ENCODE measurements at places on chromosomes 5 and 9.

DNA sequence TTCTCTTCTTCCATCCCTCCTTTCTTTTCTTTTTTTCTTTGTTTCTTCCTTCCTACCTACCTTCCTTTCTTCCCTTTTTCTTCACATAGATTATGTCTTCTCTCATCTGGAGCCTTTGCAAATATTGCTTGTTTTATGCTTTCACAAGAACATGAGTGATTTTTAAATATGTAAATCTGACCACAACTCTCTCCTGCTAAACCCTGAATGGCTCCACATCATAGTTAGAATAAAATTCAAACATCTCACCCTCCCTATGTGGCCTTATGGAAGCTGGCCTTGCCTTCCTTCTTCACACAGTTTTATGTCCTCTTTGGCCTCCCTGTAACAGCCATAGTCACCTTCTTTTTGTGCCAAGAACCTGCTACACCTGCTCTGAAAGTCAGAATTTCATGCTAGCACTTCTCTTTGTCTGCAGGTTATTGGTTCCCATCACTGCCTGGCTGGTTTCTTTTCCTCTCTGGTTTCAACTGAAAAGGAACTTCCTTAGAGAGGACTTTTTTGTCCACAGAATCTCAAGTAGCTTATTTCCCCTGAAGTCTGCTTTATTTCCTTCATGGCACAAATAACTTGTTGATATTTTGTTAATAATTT is 114.3 kb upstream of the TNC start:
- DNase-seq: no peak

DNA sequence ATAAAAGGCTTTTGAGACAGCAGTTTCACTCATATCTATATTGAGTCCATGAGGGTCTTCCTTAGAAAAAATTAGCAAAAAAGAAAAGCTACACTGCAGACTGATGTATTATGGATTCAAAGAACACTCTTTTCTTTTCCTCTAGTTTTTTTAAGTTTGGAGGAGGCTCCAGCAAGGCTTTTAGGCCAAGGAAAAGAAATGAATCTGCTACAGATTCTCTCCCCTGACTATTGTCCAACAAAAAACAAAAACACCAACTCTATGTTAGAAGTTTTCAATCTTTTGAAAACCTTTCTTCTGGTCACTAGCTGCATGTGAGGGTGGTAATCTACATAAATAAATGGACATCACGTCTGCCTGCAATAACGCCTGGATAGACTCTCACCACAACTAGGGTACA is 310.4 kb downstream of the ARL15 start:
- DNase-seq: no peak

- no peak for DNase-seq
These were observed 23.8 kb upstream of the TDRD7 start for GRCh38 chr9:97387936-97388684.

GRCh38 chr5:165003283-165003682 is 1497.9 kb downstream of the MAT2B start:
- DNase-seq: no peak

DNA sequence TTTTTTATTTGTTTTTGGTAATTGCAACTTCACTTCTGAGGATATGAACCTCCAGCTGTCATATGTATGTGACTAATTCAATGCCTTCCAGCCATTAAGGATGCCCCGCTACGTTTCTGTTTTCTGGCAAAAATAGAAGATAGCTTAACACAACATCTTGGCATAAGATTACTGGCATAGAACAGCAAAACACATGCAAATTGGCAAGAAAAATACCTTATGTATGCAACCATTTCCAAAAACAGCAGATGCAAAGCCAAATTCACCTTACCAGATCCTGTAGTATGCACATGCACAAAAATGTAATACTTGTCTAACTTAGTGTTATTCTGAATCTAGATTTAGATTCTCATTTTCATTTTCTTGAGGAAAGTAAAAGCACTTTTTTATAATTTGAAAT is 461.1 kb upstream of the CYLC2 start:
- DNase-seq: no peak

- no peak for DNase-seq
These were observed 224.6 kb downstream of the GABBR2 start for GRCh38 chr9:98484162-98484561.

DNA sequence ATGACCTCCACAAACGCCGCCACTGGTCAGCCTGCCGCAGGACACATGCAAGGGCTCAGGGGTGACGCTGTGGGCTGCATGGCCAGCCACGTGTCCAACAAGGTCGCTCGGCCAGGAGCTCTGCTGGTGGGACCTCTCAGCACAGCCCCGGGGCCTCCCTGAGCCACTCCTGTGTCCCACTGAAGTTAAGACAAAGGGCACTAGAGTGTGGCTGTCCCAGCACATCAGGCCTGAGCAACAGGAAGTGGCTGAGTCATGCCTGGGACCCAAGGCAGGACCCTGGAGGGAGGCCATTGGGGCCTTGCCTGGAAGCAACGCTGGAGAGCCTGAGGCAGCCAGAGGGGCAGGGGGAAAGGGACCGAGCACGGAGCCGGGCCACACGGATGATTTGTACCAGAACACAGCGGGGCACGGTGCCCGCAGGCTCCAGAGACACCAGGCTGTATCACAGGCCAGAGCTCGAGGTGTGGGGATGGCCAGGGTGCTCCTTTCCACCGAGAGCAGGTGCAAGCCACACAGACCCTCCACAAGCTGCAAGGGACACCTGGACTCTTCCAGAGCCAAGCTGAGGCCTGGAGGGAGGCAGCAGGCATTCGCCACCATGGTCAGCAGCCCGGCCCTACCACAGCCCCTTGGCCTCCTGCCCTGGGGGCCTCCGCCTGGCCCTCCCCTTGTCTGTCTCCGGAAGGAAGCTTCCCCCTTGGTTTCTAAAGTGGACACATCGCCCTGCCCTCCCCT is 6.5 kb upstream of the TMEM210 start:
- DNase-seq: no peak

- no peak for DNase-seq
These were observed 97.9 kb upstream of the MAMDC2 start for GRCh38 chr9:69945671-69946141.

DNA sequence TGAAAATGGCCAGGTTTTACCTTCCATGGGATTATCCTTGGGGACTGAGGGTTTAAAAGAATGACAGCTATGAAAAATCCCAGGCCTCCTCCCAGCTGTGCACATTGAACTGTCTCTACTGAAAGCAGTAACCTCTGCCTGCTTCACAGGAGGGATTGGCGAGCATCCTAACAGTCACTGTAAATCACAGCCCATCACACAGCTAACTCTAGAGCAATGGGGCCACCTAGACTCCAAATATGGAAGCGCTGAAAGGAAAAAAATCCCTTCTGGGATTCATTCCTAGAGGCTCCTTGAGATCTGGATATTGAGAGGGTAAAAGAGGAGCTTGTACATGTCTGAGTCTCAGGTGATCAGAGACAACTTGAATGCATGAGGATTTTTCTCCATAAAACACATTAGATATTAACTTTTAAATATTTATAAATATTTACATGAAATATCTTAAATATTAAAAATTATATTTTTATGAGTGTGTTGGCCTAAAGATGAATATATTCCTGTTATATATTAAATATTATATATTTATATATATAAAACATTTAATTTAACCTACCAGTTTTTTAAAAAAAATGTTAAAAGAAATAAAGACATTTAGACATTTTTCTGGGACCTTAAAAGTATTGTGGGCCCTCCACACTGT is 133.8 kb upstream of the SLC24A2 start:
- no peak for DNase-seq

DNA sequence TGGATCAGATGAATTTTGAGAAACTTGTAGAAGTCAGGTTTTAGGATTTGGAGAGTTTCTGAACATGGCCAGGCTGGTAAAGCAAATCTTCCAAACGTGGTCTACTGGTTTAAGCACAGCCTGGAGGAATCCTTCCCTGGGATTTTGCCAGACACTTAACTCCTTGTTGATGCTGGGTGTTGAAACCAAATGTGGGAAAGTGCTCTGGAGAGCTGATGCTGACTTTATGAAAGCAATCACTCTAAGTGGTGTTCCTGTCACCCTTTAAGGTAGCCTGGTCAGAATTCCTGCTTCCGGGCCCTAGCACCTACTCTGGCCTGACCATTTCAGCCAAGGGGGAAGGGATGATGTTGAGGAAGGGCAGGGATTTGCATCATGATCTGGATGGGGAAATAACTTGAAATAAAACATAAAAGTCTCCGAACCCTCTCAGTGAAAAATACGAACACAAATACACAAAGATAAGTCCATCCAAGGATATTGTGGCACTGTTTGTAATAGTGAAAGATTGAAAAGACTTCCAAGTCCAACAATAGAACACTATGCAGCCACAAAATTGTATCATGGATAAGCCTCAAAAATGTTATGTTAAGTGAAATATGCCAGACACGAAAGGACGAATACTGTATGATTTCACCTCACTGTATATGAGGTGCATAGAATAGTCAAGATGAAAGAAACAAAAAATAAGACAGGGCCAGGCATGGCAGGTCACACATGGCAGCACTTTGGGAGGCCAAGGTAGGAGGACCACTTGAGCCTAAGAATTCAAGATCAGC is 57.7 kb downstream of the PDE6A start:
- DNase-seq: no peak

DNA sequence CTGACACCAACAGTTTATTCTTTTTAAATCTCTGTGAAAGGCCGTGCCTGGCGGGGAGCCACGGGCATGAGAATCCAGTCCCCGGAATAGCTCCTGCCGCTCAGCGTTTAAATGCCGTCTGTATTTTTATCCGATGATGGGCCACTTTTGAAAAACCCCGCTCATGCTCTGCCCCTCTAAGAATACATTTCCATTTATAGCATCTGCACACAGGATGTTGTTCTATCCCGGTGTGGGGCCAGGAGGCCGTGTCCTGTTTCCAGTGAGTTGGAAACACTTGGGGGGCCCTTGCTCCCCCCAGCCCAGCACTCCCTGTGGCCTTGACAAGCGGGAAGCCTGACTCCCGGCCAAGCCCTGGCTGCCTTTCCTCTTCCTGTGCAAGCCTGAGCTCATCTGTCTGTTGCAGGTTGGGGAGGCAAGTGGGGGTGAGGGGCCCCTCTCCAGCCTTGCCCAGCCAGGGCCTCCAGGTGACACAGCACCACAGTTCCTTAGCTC is 39.0 kb downstream of the ERGIC1 start:
- DNase-seq: no peak

DNA sequence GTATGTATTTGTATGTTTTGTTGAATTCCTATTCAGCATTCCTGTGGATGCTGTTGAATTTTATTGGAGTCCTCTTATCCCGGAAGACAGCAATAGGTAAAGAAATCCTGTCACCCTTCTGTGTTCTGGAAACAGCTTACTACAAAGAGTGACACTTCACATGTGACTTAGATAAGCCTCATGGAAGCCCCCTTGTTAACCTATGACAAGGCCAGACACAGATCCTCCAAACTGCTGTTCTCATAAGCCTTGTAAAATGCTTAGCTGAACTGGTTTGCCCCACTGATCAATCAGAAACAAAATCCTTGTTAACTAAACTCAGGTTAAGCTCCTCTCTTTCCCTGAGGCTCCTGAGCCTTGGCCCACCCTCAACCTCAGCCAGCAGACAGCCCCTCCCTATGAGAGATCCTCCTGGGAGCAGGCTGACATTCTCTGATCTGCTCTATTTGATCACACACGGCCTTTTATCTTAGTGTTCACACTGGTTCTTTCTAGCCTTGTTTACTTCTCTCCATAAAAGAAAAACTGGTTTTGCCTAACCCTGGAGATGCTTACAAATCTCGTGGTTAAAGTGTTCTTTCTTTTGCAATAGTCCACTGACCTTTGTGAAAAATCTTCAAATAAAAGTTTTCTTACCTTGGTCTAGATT is 29.4 kb upstream of the ATP6V1G1 start:
- no peak for DNase-seq

DNA sequence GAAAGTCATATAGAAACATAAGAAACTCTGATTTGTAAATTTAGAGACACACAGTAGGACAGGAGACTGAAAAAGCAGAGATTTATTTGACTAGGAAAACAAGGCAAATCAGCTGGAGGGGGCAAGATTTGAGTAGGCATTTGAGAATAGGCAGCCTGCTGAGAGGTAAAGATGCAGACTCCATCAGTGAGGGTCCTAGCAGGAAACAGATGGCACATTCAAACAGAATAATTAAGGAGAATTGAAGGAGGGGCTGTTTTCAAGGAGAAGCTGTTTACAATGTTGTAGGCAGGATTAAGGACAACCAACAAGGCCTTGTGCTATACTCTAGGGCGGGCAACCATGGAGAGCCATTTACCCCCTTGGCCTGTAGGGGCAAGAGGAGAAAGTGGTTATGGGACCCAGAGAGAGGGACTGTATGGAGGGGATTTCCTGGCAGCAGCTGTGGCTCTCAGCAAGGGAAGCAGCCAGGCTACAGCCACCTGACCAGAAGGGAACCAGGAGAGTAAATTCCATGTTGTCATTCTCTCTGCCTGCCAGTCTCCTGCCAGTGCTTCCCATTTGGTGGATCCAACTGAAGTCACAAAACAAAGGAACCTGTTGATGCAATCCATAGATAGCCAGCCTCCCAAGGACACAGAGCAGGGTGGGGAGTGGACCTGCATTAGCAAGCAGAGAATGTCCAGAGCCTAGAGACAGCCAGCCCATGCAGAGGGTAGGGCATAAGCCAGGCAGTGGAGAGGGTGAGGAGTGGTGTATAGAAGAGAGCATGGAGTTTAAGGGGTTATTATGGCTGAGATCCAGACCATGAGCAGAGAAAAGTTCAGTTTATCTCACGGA is 38.2 kb downstream of the PAPPA start:
- no peak for DNase-seq

DNA sequence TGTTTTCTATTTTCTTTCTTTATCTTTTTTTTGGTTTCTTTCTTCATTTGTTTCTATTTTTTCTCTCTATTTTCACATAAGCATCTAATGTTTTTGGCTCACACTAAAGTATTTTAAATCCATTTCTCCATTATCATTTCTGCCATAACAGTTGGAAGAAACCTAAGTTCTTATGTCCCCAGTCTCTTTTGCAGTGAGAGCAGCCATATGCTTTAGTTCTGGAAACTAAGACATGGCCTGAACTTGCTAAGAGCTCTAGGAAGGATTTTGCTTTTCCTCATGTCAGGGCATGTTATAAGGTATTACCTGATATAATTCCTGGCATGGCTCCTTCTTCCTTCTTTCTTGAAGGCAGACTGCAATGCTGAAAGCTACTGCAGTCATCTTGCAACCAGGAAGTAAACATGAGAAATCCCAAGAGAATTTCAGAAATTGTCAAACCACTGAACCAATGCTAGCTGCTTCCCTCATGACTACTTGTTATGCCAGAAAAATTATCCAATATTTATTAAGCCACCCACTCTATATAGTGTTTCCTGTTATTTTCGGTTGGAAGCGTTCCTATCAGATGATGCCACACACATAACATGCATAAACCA is 171.1 kb downstream of the TAF11L14 start:
- DNase-seq: no peak

- no peak for DNase-seq
These were observed 15.2 kb downstream of the RNF180 start for GRCh38 chr5:64180661-64181343.

- peak; percentile 89 for DNase-seq
These were observed 9.9 kb downstream of the PRUNE2 start for GRCh38 chr9:76896035-76896434.

DNA sequence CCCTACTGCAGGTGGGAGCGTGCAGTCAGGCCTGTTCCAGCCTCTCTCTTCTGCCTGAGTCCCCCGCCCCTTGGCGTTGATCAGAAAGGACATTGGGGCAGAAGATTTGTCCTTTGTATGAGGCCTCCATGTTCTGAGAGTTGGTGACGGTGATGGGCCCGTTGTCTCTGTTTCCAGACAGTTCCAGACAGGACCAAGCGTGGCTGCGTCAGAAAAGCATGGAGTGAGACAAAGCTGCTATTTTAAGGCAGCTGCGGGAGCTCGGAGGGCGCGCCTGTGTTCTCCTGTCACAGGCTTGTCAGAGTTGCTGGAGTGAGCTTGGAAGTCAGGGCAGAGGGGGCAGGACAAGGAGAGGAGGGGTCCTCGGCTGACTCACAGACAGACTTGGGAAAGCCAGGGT is 32.1 kb upstream of the SH3PXD2B start:
- no peak for DNase-seq

- DNase-seq: peak; percentile 10
These were observed 705.4 kb upstream of the RIOK2 start for GRCh38 chr5:97888439-97888838.
